ENCODE measurements at places on chromosomes 12 and 14.

GRCh38 chr14:53278602-53279506, 125.7 kb upstream of the DDHD1 start:
- peak; percentile 29 for DNase-seq

- no peak for DNase-seq
Observed at GRCh38 chr12:78185651-78186050, 355.0 kb downstream of the NAV3 start.

- no peak for DNase-seq
Observed at GRCh38 chr12:93783832-93784231, 106.7 kb downstream of the CRADD start.

DNA sequence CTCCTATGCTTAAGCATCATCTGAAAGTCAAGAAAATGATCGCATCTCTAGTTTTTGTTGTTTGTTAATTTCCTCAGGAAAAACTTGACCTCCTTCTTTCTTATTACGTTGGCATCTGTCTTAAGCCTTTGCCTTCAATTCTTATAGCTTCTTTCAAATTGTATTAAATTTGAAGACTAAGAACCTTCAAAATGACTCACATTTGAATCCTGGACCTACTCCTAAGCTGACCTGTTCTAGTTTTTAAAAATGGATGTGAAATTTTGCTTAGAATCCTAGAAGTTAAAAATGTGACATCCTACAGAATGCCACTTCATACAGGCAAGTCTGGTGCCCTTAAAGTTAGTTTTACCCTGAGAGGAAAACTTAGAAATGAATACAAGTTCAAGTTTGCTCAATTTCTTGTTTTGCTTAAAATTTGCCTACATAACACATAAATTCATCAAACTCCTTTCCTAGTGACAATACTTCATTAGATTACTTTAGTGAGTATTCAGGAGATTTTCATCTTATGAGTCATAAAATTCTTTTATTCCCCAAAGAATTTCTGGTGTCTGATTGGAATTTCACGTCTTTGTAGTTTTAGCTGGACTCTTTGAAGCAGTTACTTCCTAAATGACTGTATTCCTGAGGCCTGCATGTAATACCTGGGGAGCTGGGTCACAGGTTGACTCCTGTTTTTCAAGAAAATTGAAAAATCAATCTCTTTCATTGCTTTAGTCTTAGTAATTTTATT, 152.3 kb downstream of the MSRB3 start:
- no peak for DNase-seq

- no peak for DNase-seq
Observed at GRCh38 chr14:89801136-89801535, 153.4 kb downstream of the EFCAB11 start.

DNA sequence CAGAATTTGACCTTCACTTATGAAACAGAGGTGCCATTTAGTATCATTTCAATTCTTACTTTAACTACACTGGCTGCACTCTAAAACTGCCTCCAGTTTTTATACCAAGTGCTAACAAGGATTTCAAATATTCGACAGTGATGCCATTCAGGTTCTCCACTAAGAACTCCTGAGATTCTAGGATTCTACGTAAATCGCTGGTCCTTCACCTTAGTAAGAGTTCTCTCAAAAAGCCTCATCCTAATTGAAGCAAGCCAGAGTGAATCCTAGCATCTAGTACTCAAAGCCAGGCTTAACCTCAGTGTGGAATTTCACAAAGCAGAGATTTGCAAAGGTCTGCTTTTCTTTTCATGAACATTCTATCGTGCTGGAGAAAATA, 3.5 kb downstream of the SLC38A2 start:
- DNase-seq, result no peak

DNA sequence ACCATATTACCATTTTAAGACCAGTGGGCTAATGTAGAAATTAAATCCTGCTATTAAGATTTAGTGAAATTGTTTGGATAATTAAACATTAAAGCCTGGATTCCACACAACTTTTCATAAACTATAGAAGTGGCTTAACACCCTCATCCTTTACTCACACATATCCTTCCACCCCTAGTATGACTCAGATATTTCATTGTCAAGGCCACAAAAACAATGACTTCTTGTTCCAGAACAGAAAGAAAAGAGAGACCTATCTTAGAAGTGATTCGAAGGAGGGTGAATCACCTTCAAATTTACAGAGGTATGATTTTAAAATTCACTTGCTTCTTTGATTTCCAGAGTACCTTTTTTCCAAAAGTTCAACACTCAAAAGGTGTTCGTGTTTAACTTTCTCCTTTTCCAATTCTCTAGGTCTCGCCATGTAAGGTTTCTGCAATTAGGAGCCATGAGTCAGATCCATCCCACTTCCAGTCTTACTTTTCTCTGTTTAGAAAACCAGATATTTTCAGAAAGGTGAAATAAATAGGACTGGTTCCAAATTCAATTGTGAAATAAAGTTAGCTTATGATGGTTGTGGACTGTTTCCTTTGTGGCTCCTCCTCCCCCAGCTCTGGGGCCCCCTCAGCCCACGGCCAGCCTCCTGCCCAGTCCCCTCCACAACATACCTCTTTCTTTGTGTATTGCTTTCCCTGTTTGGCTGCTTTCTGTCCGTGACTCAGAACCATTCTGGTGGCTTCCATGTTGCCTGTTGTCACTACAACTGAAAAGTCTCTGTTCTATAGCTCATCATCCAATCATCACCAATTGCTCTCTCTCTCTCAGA, 24.6 kb upstream of the MGP start:
- no peak for DNase-seq

DNA sequence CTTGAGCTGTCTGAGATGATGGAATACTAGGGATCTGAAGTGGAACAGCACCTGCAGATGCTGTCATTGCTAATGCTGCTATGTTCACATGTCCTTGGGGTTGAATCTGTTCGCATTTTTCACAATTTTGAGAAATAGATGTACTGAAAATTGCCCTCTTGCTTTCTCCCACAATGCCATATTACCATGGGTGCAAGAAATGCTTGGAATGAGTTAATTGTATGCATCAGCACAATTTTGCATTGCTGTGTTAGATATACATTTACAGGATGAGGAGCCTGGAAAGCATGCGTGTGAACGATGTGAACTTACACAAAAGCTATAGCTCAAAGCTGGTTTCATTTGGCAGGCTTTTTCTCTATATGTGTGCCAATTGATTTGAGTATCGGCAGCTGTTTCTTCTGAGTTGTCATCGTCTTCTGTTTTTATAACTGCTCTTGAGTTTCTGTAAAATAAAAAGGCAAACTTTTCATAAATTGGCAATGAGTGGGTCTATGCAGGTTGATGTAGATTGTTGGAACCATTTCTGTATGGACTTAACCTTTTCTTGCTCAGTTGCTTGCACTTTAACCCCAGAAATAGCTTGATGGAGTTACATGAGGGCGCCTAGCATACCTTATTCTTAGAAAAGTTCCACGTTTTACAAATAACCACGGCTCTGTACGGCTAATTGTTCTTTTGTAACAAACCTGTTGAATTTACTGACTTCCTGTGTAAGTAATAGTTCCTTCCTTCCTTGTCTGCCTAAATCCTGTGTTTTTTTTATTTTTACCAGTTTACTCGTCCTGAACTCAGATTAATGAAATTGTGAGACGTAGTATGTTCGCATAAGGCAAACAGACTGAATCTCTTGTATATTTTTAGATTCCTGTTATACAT, 105.9 kb downstream of the FGD4 start:
- DNase-seq, result no peak

DNA sequence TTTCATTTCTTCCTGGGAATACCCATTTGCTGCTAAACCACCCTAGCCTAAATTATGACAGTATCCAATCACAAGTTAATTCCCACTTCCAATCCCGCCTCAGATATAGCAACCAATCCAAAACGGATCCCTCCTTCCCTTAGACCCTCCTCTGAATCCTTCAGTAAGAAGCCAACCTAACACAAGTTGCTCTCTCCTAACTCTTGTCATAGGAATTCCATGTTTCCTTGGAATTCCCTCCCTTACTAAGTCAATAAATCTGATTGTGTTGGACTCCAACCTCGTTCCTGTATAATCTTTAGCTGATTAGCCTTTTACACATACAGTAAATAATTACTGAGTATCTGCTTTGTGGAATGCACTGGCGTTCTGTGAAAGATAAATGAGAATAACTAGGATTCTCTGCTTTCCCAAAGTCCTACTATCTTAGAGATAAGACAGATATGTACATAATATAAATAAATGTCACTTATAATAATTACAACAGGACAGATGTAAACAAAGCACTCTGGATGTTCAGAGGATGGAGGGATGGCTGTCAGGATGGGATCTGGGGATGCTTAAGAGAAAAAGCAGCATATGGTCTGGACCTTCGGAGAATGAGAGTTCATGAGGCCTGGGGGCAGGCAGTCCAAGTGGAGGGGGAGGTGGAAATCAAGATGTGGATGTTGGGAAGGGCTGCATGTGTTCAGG, 185.8 kb upstream of the SOX5 start:
- no peak for DNase-seq

GRCh38 chr12:132904718-132905328, 17.4 kb upstream of the CHFR start:
- DNase-seq, result no peak

Data from DMS153 (cell line).